ENCODE measurements at places on chromosomes 3 and 15. TPM values are rescaled to one million over a fixed set of nuclear protein-coding genes. Genes with fewer than 3 reads are reported as not detected.

The OIP5 gene
- total RNA-seq = 5.3 TPM

- no peaks in the 10 kb centered on the region for H3K36me3 ChIP-seq
- no peak for DNase-seq
- no peaks in the 10 kb centered on the region for H3K27me3 ChIP-seq
- no peak overlapping the region for H3K27ac ChIP-seq
- peaks cover 10% of the 10 kb centered on the region for H3K4me1 ChIP-seq
These were observed 271.2 kb upstream of the CTDSPL start for GRCh38 chr3:37590328-37591079.

The KIF9 gene
- 5.9 TPM for total RNA-seq

The CBLB gene
- 108 TPM for total RNA-seq

DNA sequence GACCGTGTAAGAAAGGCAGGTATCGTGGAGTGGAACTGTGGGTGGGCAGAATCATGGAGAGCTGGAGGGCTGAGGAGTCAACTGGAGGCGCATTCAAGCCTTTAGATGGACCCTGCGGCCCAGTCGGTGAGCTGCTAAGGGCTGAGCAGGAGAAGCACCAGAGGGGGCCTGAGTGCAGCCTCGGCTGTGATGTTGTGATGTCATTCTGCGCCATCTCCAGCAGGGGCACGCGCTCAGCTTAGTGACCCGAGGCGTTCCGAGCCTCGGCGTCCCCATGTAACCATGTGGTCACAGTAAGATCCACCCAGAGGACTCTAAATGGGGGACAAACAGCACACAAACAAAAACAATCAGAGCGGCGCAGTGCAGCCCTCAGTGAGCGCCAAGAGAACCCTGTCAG, 76.8 kb downstream of the VGLL4 start:
- H3K27me3 ChIP-seq = no peaks in the 10 kb centered on the region
- H3K4me3 ChIP-seq = no peak overlapping the region
- no peak overlapping the region for H3K27ac ChIP-seq
- no peak for DNase-seq
- peaks cover 10% of the 10 kb centered on the region for H3K36me3 ChIP-seq
- H3K4me1 ChIP-seq = peaks cover 13% of the 10 kb centered on the region

DNA sequence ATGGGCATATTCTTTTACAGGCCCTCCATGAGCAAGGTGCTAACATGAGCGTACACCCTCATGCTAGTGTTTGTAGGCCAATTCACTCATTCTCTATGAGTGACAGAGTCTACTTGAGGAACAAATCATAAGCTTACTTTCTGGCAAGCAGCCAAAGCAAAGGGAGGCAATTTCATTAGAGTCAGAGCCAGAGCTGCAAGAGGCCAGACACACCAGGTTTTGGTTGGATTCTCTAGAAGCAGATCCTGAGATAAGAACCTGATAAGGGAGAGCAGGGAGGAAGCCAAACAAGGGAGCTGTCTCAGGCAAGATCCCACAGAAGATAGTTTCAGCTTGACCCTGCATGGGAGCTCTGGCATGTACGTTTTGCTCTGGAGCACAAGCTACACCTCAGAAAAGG, 214.1 kb upstream of the CTNNB1 start:
- H3K36me3 ChIP-seq = no peaks in the 10 kb centered on the region
- H3K27me3 ChIP-seq = no peaks in the 10 kb centered on the region
- H3K4me1 ChIP-seq = peaks cover 4% of the 10 kb centered on the region
- DNase-seq = no peak
- no peak overlapping the region for H3K4me3 ChIP-seq

The MOBP gene
- total RNA-seq = not detected

- H3K4me3 ChIP-seq = no peak overlapping the region
- peaks cover 8% of the 10 kb centered on the region for H3K27me3 ChIP-seq
- H3K36me3 ChIP-seq = no peaks in the 10 kb centered on the region
- DNase-seq = no peak
These were observed 270.3 kb downstream of the ERC2 start for GRCh38 chr3:56197991-56198390.

Measured in mesothelial cell of epicardium (in vitro differentiated cells).